ENCODE measurements at places on chromosomes 16 and 17.
A peak's percentile ranks its signal among the peaks of the same experiment; 100 is the strongest.

DNA sequence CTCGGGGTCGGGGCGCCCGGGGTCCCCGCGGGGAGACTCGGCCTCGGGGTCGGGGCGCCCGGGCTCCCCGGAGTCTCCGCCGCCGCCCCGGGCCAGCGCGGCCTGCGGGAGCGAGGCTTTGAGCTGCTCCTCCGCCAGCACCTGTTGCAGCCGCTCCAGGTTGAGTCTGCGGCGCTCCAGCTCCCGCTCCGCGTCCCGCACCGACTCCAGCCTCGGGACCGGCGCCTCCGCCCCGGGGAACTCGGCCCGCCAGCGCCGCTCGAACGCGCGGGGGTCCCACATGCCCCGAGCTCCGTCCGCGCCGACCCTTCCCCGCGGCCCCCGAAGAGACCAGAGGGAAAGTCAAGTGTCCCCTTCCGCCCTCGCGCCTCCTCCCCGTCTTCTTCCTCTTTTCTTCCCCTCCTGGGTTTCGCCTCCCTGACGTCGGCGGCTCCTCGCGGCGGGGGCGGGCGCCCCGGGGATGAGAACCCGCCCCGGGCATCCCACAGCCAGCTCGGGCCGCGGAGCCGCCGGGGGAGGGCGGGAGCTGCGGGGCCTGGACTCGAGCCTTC, 40.8 kb upstream of the BHLHA9 start:
- peak; percentile 17 for DNase-seq

DNA sequence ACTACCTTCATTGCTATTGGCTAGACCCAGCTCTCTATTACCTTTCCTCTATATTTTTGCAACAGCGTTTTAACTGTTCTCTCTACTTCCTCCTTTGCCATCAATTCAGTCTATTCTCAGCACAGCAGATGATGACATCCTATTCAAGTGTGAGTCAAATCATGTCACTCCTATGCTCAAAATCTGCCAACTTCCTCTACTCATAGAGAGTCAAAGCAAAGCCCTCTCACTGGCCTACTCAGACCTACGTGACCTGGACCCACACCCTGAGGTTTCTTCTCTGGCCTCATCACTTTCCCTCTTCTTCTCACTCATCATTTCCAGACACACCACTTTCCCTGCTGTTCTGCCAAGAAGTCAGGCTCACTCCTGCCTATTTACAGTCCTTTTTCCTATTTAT, 289.0 kb upstream of the AXIN2 start:
- no peak for DNase-seq

DNA sequence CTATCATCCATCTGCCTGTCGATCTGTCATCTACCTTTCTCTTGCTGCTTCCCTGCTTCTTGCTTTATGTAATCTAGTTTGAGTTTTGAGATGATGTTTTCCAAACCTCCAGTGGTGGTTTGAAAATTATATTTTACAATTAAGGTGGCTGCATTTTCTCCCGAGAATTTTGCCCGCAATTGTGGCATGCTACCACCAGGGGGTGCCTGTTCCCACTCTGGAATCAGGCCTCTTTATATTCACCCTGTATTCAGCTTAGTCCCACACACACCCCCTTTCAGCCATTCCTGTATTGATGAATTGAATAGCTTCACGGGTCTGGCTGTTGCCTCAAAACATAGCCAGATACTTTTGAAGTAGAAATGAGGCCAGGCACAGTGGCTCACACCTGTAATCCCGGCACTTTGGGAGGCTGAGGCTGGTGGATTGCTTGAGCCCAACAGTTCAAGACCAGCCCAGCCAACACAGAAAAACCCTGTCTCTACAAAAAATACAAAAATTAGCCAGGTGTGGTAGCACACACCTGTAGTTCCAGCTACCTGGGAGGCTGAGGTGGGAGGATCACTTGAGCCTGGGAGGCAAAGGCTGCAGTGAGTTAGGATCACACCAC, 3.2 kb downstream of the PRSS22 start:
- no peak for DNase-seq

GRCh38 chr16:68488554-68488953, 40.2 kb upstream of the SMPD3 start:
- DNase-seq, result no peak

DNA sequence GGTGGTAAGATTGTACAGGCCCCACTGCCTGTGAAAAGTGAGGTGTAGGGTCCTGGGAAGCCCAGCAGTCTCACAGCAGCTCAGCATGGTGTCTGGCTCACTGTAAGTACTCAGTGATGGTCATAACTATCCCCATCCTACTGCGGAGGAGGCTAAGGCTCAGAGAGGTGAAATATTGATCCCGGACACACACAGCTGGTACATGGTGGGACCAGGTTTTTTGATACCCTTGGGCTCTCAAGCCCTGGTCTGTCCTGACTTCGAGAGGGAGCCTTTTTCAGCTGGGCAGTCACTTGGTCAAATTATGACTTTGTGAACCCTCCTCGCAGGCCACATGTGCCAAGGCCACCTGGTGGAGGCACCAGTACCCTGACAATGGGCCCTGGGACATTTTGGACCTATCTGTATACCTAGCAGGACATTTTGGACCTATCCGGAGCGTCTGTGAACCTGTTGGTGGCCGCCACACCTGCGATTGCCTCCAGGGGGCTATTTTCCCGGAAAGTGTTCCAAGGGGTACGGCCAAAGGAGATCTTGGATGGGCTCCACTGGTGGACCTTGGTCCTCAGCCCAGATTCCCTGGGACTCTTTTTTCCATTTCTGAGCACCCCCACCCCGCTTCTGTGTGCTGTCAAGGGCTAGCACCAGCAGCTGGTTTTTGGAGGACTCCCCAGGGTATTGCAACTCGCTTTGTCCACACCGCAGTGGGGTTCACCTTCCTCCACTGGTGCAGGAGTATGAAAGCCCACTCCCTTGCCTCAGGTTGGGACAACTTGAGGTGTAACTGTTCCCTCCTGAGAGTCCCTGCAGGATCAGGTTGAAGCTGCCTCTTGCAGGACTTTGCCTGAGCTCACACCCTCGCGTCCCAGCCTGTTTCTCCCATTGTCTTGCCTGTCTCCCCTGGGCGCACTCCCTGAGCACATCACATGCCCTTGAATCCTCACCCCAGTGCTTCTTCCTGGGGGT, 83.6 kb upstream of the NKD1 start:
- DNase-seq, result no peak

DNA sequence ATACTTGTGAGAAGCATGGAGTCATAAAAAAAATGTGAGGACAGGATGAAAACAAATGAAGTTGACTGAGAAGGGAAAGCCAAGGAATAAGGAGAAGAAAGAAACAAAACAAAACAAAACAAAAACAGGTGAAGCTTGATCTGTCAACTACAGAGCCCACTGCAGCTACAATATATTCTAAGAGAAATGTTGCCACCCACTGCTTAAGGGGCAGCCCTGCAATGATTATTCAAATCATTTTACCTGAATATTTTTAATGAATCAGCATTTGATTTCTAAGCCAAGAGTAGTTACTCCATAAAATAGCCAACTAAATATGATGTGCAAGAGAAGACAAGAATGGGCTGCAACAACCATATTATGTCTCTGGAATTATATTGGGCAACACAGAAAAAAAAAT, 252.0 kb upstream of the KIF2B start:
- DNase-seq, result no peak

- DNase-seq, result no peak
Observed at GRCh38 chr17:56681561-56682266, 88.2 kb downstream of the NOG start.

Data from stimulated activated CD8-positive, alpha-beta memory T cell treated with anti-CD3 and anti-CD28 coated beads, Interleukin-2, amount 100 ng/mL, for 1 hour (primary cell).